Stimulated activated CD8-positive, alpha-beta memory T cell treated with anti-CD3 and anti-CD28 coated beads, Interleukin-7, amount 100 ng/mL, for 1 hour (primary cell): ENCODE measurements at places on chromosomes 16 and 17.

- DNase-seq = no peak
Measured at GRCh38 chr16:3020247-3020603, at the start of gene TNFRSF12A. Gene TNFRSF12A, plus strand, starts transcription at chr16:3020368. Its CDS starts 30 bp downstream, at chr16:3020398.

- no peak for DNase-seq
Measured at GRCh38 chr17:54007855-54008254, 185.1 kb downstream of the KIF2B start.

GRCh38 chr17:66365903-66366302 is 63.5 kb downstream of the PRKCA start:
- DNase-seq = no peak

- peak; percentile 41 for DNase-seq
Measured at GRCh38 chr16:695355-696089, 5.3 kb upstream of the WDR24 start.

DNA sequence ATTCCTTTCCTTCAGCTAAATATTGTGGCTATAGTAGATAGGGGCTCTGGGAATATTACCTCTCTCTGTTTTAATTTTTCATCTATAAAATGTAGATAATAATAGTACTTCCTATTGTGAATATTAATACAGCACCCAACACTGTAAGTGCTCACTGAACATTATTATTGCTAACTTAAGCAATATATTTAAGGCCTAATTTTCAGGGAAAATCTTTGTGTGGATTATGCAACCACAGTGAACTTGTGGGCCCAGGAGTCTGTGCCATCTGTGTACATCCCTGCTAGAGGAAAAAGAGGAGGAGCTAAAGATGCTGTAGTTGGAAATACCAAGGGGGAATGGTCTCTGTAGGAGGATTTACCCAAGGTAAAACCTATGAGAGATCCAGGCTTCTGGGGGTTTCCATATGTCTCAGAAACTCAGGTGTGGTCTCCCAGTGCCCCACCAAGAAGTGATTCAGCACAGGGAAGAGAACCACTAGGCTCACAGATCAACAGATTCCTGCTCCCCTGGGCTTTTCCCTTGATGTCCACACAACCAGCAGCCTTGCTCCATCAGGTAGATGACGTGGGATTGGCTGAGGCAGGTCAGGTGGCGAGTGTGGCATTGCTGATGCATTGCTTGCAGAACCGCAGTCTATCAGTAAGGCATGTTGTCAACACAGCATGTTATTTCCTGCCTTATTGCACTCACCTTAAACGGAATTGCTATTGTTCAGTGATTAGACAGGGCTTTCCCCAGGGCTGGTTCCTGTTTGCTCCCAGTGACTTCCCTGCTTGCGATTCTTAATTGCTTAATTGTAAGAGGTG is 1.6 kb upstream of the N4BP1 start:
- DNase-seq = peak; percentile 42
